ENCODE measurements at places on chromosomes 13 and 19.

GRCh38 chr13:73390100-73390499 is 331.3 kb downstream of the KLF5 start:
- no peak for DNase-seq

DNA sequence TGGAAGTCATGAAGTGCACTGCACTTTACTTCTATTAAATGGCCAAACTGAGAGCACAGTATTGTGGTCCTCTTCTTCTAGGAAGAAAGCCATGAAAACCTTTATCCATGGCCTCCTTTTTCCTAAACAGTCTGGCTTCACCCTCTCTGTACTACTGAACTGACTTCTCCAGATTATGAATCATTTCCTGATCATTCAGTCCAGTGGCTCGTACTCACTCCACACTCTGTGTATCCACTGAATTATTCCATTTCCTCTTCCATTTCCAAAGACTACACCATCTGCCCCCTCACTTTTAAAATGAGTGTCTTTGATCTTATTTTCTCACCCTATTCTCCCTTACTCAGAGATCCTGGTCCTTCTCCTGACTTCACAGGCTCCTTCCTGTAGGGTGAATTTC is 29.7 kb upstream of the FREM2 start:
- DNase-seq = no peak

DNA sequence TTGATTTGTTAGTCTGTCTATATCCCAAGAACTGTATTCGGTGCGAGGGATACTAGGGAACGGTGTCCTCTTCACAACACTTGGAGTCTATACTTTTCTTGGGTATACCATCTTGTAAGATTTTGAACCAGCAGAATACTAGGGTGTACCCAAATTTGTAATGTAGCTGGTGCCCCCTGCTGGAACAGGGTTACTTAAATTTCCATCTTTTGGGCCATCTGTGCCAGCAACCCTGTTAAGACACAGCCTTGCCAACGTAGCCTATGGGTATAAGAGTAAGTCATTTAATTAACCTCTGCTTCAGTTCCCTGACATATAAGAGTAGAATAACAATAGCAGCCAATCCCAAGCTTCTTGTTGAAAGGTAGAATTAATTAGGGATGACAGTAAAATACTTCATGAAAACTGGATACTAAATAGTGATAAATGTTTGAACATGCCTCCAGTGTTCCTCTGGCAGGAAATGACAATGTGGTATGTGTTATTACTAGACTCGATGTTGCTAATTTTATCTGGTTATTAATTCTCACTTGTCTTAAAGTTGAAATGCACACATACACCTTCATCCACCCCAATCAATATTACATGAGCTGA is 607.6 kb downstream of the FGF9 start:
- DNase-seq = no peak

DNA sequence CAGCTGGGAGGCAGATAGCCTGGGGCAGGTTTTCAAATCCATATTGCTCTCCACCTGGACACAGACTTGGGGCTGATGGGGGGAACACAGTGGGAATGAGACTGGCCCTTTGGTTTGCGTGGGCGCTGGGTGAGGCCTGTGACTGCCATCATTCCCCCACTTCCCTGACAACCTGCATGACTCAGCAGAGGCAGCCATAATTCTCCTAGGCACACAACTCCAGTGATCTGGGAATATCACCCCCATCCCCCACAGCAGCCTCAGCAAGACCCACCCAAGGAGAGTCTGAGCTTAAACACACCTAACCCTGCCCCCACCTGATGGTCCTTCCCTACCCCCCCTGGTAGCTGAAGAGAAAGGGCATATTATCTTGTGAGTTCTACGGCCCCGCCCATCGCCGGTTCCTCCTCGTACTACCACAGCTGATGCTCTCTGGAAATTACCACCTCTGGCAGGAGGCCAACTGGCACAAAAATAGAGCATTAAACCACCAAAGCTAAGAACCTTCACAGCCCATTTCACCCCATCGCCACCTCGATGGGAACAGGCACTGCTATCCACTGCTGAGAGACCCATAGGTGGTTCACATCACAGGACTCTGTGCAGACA is 71.0 kb downstream of the RNF17 start:
- DNase-seq = no peak

GRCh38 chr13:69264362-69265334 is 843.0 kb upstream of the ATXN8OS start:
- DNase-seq = no peak

Measured in spinal cord (tissue), 10 donors.